ENCODE measurements at places on chromosomes 1 and 21.
A peak's percentile ranks its signal among the peaks of the same experiment; 100 is the strongest.

DNA sequence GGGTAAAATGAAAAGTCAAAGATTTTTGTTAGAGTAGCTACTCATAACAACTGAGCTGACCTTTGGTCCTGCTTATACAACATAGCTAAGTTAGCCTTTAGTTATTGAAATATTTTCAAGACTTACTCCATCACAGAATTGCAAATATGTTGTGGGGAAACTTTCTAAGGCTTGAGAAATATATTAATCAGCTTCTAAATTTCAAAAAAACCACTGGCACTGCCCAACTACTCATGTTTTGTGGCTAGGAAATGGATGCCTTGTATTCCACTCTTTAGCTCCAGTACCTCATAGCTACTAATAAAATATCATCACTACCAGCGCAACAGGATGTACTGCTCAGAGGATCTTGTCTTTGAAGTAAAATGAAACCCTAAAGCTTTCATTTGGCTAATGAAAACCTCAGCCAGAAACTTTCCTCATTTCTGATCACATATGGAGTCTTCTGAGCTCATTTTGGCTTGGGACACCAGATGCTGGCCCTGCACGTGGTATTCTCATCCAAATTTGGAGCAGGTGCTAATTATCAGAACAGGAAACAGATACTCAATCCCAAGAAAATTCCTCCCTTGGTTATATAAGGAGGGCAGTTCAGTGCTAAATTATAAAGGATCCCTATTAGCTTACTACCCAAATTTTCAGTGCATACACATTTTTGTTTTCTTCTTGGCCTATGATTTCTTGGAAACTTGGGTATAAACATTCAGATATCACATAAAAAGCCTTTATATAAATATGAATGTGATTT, 690.7 kb downstream of the ADGRL2 start:
- no peak for DNase-seq

DNA sequence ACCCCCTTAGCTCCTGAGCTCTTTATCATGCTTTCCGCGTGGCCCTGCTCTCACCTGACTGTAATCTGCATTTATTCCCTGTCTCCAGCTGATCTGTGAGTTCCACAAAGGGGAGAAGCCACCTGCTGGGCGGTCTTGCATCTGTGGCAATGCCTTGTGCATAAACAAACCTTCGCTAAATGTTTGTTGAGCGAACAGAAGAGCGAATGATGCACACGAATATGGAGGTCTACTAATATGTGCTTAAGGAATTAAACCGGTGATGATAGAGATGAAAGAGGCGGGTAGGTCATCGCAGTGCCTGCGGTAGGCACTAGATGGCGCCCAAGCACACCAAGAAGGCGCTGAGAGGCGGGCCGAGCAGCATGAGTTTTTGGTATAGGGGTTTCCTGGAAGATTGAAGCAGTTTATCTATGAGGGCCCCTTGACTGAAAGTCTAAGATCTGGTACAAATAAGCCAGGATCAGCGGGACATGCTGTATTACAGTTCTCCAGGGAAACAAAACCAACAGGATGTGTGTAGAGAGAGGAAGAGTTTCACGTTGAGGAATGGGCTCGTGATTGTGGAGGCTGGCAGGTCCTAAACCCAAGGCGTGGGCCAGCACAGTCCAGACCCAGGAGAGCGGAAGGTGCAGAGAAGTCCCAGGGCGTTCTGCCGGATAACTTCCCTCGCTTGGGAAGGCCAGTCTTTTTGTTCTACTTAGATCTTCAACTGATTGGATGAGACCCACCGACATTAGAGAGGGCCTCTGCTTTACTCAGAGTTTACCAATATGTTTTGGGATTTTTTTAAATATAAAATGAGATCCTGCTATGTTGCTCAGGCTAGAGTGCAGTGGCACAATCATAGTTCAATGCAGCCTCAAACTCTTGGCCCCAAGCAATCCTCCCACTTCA, 34.7 kb downstream of the TOMM20 start:
- DNase-seq: peak; percentile 83

GRCh38 chr1:208242146-208242545, 2.0 kb downstream of the PLXNA2 start:
- no peak for DNase-seq

GRCh38 chr1:32715901-32716311, 13.3 kb upstream of the SYNC start:
- no peak for DNase-seq

DNA sequence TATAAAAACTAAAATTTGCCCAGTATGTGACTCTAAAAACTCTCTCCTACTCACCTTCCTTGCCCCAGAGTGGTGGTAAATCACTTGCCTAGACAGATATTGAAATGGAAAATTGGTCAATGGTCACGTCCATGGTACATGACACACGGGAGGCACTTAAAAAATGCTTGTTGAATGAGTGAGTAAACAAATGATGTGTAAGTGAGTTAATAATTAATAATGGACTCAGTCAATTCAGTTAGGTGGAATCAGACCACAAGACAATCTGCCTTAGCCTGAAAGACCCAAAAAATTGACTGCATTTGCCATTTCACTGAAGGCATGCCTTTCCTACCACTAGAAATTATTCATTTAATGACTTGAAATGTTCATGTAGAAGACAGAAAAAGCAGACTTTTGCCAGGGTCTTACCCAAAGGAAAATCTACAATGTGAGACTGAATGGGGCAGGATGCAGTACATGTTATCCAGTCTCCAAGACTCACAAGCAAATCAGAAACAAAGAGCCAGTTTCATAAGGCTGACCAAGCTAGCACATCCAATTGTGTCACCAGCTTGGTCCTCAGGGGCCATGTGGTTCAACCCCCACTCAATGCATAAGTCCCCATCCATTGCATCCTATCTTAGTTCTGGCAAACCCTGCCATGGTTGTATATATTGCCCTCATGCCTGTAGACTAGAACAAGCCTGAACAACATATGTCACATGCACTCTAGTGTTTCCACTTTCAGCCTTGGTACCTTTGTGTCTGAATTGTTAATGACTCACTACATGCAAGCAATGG, 73.6 kb downstream of the TBX15 start:
- DNase-seq: no peak
